IMR-90 (cell line): ENCODE measurements at places on chromosomes 7 and 10. TPM values are rescaled to one million over a fixed set of nuclear protein-coding genes. Genes with fewer than 3 reads are reported as not detected.

DNA sequence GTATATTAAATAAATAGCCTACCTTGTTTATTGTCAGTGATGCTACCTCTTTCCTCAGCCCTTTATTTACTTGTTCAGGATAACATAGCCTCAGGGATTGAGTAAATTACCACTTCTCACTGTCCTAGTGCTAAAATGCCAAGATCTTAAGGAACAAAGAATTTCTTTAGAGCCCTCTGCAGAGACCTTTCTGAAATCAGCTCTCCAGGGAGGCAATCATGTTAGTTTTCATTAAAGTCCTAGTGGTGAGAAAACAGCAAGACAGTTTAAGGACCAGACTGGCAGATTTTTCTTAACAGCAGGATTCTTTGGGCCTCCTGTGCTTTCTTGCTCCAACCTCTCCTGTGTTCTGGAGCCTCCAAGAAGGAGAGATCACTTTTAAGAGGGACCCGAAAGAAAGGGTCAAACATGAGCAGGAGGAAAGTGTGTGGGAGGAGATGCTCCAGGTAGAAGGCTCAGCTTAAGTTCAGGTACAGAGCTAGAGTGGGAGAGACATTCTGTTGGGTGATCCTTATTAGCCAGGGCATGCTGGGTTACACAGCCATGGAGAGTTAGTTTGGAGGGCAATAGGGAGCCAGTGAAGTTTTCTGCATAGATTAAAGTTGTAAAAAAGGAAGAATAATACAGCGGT lies 1.2 kb upstream of the PLCE1 start:
- peak; percentile 16 for DNase-seq

- no peak for DNase-seq
Observed at GRCh38 chr10:12852687-12853086, 148.8 kb downstream of the CCDC3 start.

BAG3 gene
- total RNA-seq: 5.4 and 5.8 TPM in 2 replicates

DOCK1 gene
- 71.0 and 79.2 TPM in 2 replicates for total RNA-seq

OPALIN gene
- total RNA-seq: not detected in 2 replicates

SPDYE8 gene
- not detected in 2 replicates for total RNA-seq

GRCh38 chr10:132834311-132834761 lies 48.4 kb upstream of the NKX6-2 start:
- no peak for DNase-seq

DNA sequence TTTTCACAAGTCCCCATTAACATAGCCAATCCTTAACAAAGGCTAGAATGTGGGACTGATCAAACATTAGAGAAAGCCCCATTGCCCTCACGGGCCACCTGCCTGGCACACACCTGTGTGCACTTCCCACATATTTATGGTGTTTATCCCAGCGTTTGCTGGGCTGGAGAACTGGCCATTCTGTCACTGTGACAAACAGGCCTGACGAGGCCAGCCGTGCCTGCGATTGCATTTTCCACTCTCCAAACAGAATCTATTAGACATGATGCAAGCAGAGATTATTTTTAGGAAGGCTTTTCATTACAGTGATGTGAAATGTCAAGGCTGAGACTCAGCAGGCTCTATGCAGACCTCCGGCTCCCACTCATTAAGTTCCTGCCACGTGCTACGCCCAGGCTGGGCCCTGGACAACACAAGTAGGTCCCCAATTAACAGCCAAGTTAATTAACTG lies 20.4 kb downstream of the PTPRN2 start:
- DNase-seq: no peak

DNA sequence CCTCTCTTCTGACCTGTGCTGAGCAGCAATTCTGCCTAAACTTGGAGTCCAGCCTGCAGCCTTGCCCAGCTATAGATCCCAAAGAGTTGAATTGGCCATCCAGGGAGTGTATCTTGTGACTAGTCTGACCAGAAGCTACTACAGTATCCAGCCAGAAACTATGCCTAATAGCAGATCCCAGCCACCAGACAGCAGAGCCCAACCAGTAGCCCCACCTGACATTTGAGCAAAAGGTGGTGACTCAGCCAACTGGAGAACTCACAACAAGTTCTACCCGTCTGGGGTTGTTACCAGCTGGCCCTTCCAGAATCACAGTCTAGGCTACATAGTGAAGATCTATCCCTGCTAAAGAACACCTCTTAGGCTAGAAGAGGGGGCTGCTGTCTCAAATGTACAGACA lies 315.0 kb downstream of the CRPPA start:
- DNase-seq: no peak

DNA sequence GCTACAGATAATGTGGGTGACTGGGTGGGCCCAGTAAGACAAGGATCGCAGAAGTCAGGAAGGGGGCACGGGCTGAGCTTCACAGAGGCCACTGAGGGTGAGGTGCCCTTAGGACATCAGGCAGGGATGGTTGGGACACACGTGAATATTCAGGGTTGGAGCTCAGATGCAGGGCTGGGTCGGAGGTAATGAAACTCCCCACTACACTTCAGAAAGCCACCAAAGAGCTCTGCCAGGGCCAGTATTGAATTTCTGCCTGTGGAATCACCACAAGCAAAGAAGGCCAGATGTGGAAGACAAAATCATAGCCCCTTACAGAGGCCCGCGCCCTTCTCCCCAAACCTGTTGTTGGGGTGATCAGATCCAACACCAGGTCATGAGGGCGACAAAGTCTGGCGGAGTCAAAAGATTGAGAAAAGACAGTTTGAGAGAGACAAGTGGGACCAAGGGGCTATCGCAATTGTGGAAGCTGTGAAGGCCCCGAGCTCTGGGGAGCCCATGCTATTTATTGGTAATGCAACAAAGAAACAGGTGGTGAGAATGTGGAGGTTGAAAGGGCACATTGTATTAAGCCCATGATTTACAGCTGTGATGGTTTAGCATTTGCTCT lies 42.4 kb downstream of the STRA8 start:
- no peak for DNase-seq

DNA sequence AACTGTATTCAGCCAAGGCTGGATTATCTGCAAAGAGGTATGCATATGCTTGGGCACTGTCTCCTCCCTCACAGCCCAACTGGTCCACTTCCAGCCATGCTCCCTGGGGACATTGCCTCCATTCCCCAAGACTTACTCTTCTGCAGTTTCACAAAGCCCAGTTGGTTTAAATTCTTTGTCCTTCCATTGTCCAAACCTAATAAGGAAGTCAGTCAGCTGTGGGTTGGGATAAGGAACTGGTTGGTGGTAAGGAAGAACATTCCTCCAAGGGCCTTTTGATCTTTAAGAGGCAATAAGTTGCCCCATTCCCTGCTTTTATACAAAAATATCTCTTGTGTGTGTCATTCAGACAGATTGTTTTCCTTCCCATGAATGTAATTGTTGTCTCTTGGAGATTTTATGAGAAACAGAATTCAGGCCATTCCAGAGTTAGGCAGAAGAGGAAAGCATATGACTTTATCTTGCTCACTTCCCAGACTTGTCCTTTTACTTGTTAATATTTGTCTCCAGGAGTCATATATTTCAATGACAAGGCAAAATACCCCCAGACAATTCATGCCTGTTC lies 673.7 kb downstream of the SUGCT start:
- peak; percentile 90 for DNase-seq

DNA sequence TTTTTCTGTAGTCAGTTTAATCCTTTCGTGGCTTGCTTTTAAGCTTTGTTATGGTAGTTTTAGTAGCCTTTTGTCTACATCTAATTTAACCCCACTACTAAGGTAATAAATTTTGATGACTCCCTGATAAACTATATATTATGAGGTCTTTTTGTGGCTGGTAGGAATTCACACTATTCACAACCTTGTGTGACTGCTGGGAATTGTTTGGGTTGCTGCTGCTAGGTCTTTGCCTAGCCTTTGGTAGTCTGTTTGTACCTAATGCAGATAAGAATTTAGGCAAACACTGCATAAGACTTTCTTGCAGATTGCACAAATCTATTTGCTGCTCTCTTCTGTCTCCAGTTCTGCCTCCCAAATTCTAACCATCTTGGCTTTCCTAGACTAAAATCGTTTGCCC lies 58.3 kb downstream of the SHOC2 start:
- peak; percentile 60 for DNase-seq

- DNase-seq: no peak
Observed at GRCh38 chr10:88343761-88344484, 239.2 kb downstream of the RNLS start.

DNA sequence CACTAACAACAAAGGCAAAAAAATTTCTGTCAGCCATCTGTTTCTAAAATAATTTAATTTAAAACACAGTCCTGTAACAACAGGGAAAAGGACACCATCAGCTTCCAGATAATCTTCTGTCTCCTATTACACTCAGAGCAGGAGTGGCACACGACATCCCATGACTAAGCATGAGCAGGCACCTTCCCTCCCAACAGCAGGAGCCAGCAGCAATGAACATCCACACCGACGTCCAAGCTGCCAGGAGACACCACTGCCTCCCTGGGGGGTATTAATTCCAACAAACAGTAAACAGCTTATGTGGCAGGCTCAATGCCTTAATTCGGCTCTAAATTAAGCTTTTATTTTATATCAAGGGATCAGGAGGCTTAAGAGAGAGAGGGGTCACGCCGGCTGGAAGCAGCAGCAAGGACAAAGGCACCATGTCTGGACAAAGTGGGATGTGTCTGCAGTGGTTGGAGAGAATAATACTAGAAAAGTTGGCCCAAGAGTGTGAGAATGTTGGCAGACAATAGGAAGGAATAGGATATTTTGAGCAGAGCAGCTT lies 45.7 kb downstream of the KIAA1549 start:
- DNase-seq: peak; percentile 92

DNA sequence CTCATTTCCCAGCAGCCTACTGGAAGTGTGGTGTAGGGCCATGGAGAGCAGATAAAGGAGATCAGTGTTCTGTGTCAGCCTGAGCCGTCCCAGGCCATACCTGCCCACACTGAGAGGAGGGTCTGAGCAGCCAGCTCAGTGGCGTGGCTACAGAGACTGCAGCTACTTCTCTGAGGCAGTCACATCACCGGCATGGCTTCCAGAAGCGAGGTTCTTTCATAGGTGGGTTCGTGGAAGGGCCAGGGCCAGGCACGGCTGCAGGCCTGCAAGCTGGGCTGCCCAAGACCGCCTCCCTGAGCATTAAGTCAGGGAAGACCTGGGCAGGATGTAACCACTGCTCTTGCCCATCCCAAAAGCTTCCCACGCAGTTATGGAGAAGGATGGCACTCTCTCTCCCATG lies 34.9 kb downstream of the LDB3 start:
- no peak for DNase-seq

DNA sequence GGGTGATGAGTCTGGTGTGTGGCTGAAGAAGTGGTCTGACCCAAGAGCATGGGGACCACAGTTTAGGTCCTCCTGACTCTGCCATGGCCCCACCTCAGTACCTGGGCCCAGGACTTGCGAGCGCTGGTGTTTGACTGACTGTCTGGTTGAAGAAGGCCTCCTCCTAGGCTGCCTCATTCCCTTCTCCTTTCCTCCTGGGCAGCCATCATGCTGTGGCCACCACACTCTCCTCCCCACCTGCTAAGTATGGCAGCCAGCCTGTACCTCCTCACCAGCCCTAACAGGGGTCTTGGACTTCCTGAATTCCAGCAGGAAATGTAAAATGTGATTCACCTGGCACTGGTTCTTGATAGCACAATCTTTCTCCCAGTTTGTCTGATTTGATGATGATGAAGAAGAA lies 156.8 kb upstream of the GPR26 start:
- no peak for DNase-seq

FANK1 gene
- total RNA-seq: 0.90 and 1.9 TPM in 2 replicates

DNA sequence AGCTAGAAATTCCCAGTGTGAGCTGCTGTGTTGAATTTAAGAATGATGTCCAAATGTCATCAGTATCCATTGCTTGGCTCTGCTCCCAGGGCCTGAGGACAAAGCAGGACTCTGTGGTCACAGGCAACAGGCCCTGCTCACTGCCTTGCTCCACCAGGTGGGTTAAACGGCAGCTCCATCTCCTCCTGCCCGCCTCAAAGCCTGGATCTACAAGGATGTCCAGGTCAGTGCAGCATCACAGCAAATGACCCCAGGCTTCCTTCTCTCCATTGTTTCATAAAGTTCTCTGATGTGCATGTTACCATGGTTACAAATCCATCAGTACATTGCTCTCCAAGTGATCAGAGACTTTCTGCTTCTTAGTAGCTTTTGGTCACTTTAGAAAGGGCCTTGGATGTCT lies 322.0 kb upstream of the ZNF32 start:
- DNase-seq: no peak

- no peak for DNase-seq
Observed at GRCh38 chr10:86673827-86674581, 5.7 kb downstream of the LDB3 start.

DNA sequence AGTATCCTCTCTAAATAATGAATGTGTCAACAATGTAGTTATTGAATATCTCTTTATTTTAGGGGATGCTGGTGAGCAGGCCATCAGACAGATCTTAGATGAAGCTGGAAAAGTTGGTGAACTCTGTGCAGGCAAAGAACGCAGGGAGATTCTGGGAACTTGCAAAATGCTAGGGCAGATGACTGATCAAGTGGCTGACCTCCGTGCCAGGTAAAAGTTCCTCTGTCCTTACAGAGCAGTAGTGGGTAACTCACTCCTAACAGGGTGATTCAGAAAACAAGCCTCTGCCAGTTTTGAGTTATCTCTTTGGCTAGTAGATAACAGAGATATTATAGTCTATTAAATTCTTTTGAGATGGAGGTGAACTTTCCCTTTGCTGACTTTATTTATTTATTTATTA lies 67.3 kb downstream of the AP3M1 start:
- DNase-seq: no peak

- peak; percentile 12 for DNase-seq
Observed at GRCh38 chr7:13774976-13775375, 214.5 kb downstream of the ETV1 start.

GRCh38 chr7:129803546-129804081 lies 149.1 kb downstream of the UBE2H start:
- no peak for DNase-seq

AHCYL2 gene
- total RNA-seq: 5.7 and 6.7 TPM in 2 replicates

- no peak for DNase-seq
Observed at GRCh38 chr7:36405409-36405803, 15.7 kb downstream of the ANLN start.

GRCh38 chr10:103556383-103557007 lies 63.0 kb downstream of the NEURL1 start:
- no peak for DNase-seq

RELN gene
- total RNA-seq: 19.4 and 23.7 TPM in 2 replicates

DNA sequence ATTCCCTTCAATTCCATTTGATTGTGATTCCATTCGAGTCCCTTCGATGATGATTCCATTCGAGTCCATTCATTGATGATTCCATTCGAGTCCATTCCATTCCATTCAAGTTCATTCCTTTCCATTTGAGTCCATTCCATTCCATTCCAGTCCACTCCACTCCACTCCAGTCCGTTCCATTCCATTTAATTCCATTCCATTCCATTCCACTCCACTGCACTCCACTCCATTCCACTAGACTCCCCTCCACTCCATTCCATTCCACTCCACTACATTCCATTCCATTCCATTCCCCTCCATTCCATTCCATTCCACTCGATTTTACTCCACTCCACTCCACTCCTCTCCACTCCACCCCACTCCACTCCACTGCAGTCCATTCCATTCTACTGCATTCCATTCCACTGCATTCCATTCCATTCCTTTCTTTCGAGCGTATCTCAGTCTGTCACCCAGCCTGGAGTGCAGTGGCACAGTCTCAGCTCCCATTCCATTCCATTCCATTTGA lies 115.7 kb downstream of the ZNF92 start:
- no peak for DNase-seq

- no peak for DNase-seq
Observed at GRCh38 chr10:61063034-61063433, 119.0 kb upstream of the RHOBTB1 start.
